ENCODE measurements at places on chromosomes 1 and 21.
A peak's percentile ranks its signal among the peaks of the same experiment; 100 is the strongest.

DNA sequence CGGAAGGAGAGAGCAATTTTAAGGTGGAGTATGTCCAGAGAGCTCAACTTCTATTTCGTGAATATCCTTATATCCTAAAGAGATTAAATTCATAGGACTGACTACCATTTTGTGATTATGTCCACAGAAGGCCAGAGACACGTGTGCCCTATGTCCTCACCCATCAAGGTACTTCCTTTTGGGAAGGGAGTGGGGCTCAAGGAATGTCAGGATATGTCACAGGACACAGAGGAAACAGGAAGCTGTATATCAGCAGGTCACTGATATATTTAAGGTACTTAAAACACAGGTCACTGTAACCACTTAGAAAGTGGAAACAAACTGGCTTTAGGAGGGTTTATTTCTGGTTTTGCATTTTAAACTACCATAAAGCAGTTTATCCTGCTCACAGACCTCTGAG is 184.6 kb downstream of the APP start:
- no peak overlapping the region for H3K4me3 ChIP-seq
- DNase-seq, result no peak
- peaks cover 1% of the 10 kb centered on the region for H3K27me3 ChIP-seq
- no peaks in the 10 kb centered on the region for H3K4me1 ChIP-seq
- no peak overlapping the region for H3K27ac ChIP-seq

GRCh38 chr1:101238031-101238628 is 1.3 kb downstream of the S1PR1 start:
- H3K36me3 ChIP-seq, result peaks cover 27% of the 10 kb centered on the region
- peaks cover 50% of the 10 kb centered on the region for H3K4me1 ChIP-seq
- peak overlapping the region; percentile 95 for H3K27ac ChIP-seq

DNA sequence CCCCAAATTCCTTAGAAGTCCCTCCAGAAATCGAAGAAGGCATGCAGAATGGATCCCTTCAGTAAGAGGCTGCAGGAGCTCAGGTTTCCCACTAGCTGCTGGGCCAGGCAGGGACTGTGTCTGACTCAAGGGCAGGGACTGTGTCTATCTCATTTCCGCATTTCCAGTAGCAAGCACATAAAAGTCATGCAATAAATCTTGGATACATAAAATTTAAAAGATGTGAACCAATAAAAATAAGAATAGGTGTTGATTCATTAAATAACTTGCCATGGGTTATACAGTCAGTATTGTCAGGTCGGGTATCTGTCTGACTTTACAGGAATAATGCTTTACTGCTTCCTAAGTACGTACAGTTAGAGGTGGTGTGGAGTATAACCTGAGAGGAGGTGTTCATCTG is 15.2 kb downstream of the PM20D1 start:
- no peak overlapping the region for H3K4me3 ChIP-seq
- no peak overlapping the region for H3K27ac ChIP-seq
- no peaks in the 10 kb centered on the region for H3K36me3 ChIP-seq
- H3K27me3 ChIP-seq, result no peaks in the 10 kb centered on the region
- H3K4me1 ChIP-seq, result no peaks in the 10 kb centered on the region

GRCh38 chr1:212147581-212148033 is 112.1 kb downstream of the DTL start:
- H3K4me1 ChIP-seq, result peaks cover 6% of the 10 kb centered on the region
- DNase-seq, result no peak
- no peaks in the 10 kb centered on the region for H3K36me3 ChIP-seq

GRCh38 chr1:220119043-220119512 is 25.1 kb downstream of the IARS2 start:
- no peak overlapping the region for H3K4me3 ChIP-seq
- no peak overlapping the region for H3K27ac ChIP-seq
- peaks cover 7% of the 10 kb centered on the region for H3K36me3 ChIP-seq
- H3K27me3 ChIP-seq, result no peaks in the 10 kb centered on the region

GRCh38 chr1:167120899-167121298 is 27.0 kb downstream of the STYXL2 start:
- H3K4me3 ChIP-seq, result peak overlapping the region; percentile 69
- no peaks in the 10 kb centered on the region for H3K36me3 ChIP-seq
- H3K27ac ChIP-seq, result no peak overlapping the region
- no peak for DNase-seq
- no peaks in the 10 kb centered on the region for H3K4me1 ChIP-seq

GRCh38 chr1:11676386-11677103 is 4.4 kb downstream of the MAD2L2 start:
- peaks cover 6% of the 10 kb centered on the region for H3K4me1 ChIP-seq
- H3K36me3 ChIP-seq, result peaks cover 7% of the 10 kb centered on the region
- no peaks in the 10 kb centered on the region for H3K27me3 ChIP-seq
- no peak for DNase-seq
- H3K27ac ChIP-seq, result no peak overlapping the region
- no peak overlapping the region for H3K4me3 ChIP-seq

DNA sequence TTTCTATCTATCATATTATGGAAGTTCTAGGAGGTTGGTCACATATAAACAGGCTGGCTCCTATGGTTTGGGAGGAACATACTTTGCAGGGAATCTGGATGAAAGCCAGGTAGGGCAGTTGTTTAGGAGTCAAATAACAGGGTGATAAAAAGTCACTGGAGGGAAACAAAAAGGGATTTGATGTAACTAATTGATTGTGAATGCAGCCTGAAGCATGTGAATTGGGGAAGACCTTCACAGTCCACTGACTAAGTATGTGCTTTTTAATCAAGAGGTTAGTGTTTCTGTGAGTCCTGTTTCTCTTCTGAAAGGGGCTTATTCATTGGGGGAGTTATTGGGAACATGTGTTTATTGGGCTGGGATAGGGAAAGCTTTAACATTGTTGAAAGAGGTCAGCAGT is 41.3 kb downstream of the HMCN1 start:
- no peaks in the 10 kb centered on the region for H3K36me3 ChIP-seq
- H3K27me3 ChIP-seq, result peaks cover 3% of the 10 kb centered on the region
- no peak for DNase-seq
- no peaks in the 10 kb centered on the region for H3K4me1 ChIP-seq

- no peaks in the 10 kb centered on the region for H3K36me3 ChIP-seq
- no peak overlapping the region for H3K4me3 ChIP-seq
- no peak for DNase-seq
- H3K27me3 ChIP-seq, result no peaks in the 10 kb centered on the region
- peaks cover 12% of the 10 kb centered on the region for H3K4me1 ChIP-seq
These were observed 116.8 kb downstream of the CASZ1 start for GRCh38 chr1:10679496-10680220.

DNA sequence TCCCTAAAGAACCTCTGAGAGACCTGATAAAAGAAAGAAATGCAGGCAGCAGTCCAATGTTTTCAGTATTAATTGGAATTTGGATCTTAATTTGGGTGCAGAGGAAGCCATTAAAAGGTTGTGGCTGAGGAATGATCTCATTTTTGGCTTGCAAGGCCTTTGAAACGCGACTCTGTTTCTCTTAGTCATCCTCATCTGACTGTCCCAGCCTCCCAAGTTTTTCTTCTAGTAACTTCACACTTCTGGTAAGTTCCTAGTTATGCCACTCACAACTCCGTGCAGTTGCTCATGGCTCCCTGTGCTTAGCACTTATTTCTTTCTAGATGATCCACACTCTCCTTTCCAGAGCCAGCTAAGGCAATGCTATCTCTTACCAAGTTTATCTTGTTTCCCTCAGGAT is 147.4 kb upstream of the USP24 start:
- H3K4me3 ChIP-seq, result no peak overlapping the region
- DNase-seq, result no peak
- no peaks in the 10 kb centered on the region for H3K36me3 ChIP-seq
- H3K4me1 ChIP-seq, result no peaks in the 10 kb centered on the region

GRCh38 chr1:12167493-12168429 is 970 bp downstream of the TNFRSF1B start:
- DNase-seq, result no peak
- H3K4me1 ChIP-seq, result peaks cover 56% of the 10 kb centered on the region
- peaks cover 11% of the 10 kb centered on the region for H3K36me3 ChIP-seq
- peak overlapping the region; percentile 92 for H3K27ac ChIP-seq

DNA sequence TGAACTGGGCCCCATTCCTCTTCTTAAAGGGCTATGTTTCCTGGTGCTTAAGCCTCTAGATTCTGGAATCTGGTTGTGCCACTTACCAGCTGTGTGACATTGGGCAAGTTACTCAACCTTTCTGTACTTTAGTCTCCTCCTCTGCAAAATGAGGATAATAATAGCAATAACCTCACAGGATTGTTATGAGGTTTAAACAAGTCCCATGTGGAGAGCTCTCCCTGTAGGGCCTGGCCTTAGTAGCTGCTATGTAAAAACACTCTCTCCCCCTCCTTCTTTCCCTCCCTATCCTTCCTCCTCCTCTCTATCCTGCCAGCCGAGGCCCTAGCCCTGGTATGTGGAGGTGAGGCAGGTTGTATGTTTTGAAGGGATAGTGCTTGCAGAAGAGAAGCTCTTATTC is 8.2 kb upstream of the PEAR1 start:
- H3K4me3 ChIP-seq, result no peak overlapping the region
- H3K27ac ChIP-seq, result no peak overlapping the region
- H3K36me3 ChIP-seq, result no peaks in the 10 kb centered on the region
- H3K27me3 ChIP-seq, result peaks cover 31% of the 10 kb centered on the region
- peaks cover 2% of the 10 kb centered on the region for H3K4me1 ChIP-seq
- no peak for DNase-seq

DNA sequence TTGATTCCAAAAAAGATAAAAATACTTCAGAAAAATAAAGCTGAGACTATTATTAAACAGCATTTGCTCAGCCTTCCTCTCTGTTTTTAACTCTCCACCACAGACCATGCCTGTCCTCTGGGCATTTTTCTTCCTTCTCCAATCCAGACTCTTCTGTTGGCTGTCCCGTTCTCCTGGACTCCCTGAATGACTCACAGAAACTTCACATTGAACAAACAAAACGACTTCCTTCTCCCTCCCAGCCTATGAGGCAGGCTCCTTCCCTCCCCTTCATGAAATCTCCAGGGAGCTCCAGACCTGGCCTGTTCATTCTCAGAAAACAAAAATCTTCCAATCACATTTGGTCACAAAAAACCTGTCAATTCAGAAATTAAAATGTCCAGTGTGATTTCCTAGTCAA is 421.3 kb downstream of the NPHP4 start:
- no peak for DNase-seq
- H3K36me3 ChIP-seq, result no peaks in the 10 kb centered on the region
- H3K27me3 ChIP-seq, result peaks cover 6% of the 10 kb centered on the region
- no peak overlapping the region for H3K4me3 ChIP-seq
- H3K27ac ChIP-seq, result no peak overlapping the region

DNA sequence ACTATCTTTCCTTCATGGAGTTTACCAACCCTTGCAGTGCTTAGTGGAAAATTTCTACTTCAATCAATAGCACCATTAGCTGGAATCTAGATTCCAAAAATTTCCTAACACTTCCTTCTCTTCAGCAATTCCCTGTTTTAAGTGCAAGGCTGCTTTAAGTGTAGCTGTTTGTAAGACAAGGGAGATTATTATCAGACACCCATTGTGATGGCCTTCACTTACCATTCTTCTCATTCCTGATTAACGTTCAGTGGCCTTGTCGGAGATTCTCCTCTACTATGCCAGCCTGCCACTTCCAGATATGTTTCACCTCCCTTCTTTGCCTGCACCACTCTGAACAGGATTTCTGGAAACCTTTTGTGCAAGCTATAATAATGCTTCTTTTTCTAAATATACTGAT is 464.9 kb upstream of the ADGRL2 start:
- no peak for DNase-seq
- no peak overlapping the region for H3K27ac ChIP-seq
- H3K4me1 ChIP-seq, result no peaks in the 10 kb centered on the region
- no peaks in the 10 kb centered on the region for H3K36me3 ChIP-seq

- H3K4me1 ChIP-seq, result peaks cover 10% of the 10 kb centered on the region
- H3K27me3 ChIP-seq, result no peaks in the 10 kb centered on the region
- no peak overlapping the region for H3K27ac ChIP-seq
These were observed 4.7 kb upstream of the ZNF496 start for GRCh38 chr1:247336390-247336789.

- H3K4me1 ChIP-seq, result peaks cover 16% of the 10 kb centered on the region
- H3K4me3 ChIP-seq, result no peak overlapping the region
These were observed 32.8 kb downstream of the SNAP47 start for GRCh38 chr1:227768125-227768439.

DNA sequence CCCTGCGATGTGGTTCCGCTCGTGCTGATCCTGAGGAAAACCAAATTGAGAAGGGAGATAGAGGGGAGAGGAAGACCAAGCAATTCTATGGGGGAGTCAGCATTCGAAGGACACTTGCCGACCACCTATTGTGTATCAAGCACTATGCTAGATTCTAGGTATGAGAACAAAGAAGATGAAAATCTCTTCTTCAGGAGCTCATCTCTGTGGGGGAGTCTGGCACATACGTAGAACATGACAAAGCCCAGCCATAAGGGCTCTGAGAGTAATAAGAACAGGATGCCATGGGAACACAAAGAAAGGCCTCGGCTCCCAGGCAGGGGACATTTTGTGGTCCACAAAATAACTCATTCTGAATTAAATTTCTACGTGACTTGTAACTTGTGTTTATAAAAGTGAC is 83.7 kb downstream of the WLS start:
- H3K27me3 ChIP-seq, result no peaks in the 10 kb centered on the region
- no peak overlapping the region for H3K4me3 ChIP-seq
- no peak for DNase-seq
- H3K4me1 ChIP-seq, result no peaks in the 10 kb centered on the region
- H3K27ac ChIP-seq, result no peak overlapping the region

DNA sequence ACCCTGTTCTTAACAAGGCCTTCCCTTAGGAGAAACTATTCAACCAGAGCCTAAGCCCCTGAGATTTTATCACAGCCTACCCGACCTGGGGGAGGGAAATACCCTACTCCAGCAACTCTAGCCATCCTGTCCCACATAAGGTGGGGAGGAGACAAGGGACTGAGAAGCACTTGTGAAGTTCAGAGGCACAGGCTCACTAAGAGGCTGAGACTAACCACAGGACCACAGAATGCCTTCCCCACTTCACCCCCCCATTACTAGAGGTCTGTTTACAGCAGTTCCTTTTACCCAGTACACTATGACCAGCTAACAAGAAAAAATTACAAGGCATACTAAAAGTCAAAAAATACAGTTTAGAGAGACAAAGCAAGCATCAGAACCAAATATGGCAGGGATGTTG is 86.8 kb downstream of the TEX35 start:
- no peaks in the 10 kb centered on the region for H3K27me3 ChIP-seq
- H3K4me1 ChIP-seq, result peaks cover 50% of the 10 kb centered on the region
- DNase-seq, result no peak

- peak overlapping the region; percentile 70 for H3K27ac ChIP-seq
- no peaks in the 10 kb centered on the region for H3K4me1 ChIP-seq
- no peak overlapping the region for H3K4me3 ChIP-seq
- H3K27me3 ChIP-seq, result no peaks in the 10 kb centered on the region
- no peak for DNase-seq
- peaks cover 2% of the 10 kb centered on the region for H3K36me3 ChIP-seq
These were observed 8.5 kb upstream of the CTRC start for GRCh38 chr1:15429701-15430149.

- no peak overlapping the region for H3K27ac ChIP-seq
- H3K36me3 ChIP-seq, result no peaks in the 10 kb centered on the region
- peaks cover 4% of the 10 kb centered on the region for H3K27me3 ChIP-seq
- H3K4me1 ChIP-seq, result no peaks in the 10 kb centered on the region
- no peak for DNase-seq
These were observed 56.1 kb downstream of the HMCN1 start for GRCh38 chr1:185790194-185790735.

Data from memory B cell (primary cell).